CD8-positive, alpha-beta memory T cell (primary cell): ENCODE measurements at places on chromosomes 3 and 15. TPM values are rescaled to one million over a fixed set of nuclear protein-coding genes. Genes with fewer than 3 reads are reported as not detected.

- no peaks in the 10 kb centered on the region for H3K27me3 ChIP-seq
- no peak overlapping the region for H3K4me3 ChIP-seq
Observed at GRCh38 chr3:17195856-17196604, 311.3 kb downstream of the PLCL2 start.

LRRC2 gene
- 0.04 TPM for total RNA-seq

DNA sequence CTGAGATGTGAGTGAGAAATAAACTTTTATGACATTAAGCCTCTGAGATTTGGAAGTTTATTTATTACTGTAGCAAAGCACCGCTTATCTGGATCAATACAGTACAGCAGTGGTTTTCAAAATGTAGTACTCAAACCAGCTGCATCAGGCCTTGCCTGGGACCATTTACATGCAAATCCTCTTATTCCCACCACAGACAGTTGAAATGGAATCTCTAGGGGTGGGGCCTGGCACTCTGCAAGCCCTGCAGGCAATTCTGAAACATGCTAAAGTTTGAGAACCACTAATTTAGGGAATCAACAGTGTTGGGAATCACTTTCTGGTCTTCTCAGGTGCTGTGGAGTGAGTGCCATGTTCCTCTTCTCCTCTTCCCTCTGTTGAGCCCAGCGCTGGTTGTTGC lies 77.8 kb upstream of the TAMM41 start:
- H3K27ac ChIP-seq, result no peak overlapping the region
- no peaks in the 10 kb centered on the region for H3K4me1 ChIP-seq
- no peak for DNase-seq
- no peak overlapping the region for H3K4me3 ChIP-seq

- no peak overlapping the region for H3K27ac ChIP-seq
- no peaks in the 10 kb centered on the region for H3K27me3 ChIP-seq
- H3K4me3 ChIP-seq, result no peak overlapping the region
Observed at GRCh38 chr3:41404582-41404981, 205.3 kb downstream of the CTNNB1 start.

FNDC3B gene
- total RNA-seq, result 18.6 TPM

ZNF620 gene
- total RNA-seq, result 7.1 TPM

DNA sequence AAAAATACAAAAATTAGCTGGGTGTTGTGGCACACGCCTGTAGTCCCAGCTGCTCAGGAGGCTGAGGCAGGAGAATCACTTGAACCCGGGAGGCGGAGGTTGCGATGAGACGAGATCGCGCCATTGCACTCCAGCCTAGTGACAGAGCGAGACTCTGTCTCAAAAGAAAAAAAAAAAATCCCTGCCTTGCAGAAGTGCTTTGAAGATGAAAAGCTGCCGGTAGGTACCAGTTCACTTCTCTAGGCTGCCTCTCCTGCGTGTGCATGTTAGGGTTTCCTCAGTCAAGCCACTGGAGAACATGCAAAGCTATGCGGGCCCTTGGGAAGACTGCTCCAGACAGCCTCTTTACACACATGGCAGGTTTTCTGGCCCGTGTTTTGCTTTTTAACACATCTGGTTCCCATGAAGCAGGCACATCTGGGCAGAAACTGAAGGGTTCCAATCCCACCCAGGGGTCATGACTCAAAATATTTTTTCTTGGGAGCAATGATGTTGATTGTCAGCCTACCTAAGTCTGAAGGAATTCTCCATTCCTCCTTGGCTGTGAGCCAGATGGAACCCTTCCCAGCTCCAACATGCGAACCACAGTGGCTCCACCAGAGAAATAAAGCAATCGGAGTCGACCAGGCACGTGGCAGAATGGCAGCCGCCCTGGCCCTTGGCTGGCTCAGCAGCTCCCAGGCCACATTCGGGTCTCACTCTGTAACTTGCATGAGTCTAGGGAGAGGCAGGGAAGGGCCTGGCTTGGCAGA lies 29.6 kb downstream of the MGLL start:
- no peak for DNase-seq
- no peaks in the 10 kb centered on the region for H3K36me3 ChIP-seq
- H3K27me3 ChIP-seq, result peaks cover 4% of the 10 kb centered on the region
- no peak overlapping the region for H3K27ac ChIP-seq
- no peaks in the 10 kb centered on the region for H3K4me1 ChIP-seq

SCN5A gene
- 0.47 TPM for total RNA-seq

ARHGAP11A gene
- total RNA-seq, result 88.4 TPM
